Stimulated activated CD8-positive, alpha-beta memory T cell treated with anti-CD3 and anti-CD28 coated beads, Interleukin-7, amount 100 ng/mL, for 48 hours (primary cell): ENCODE measurements at places on chromosomes 4 and X.

- DNase-seq = no peak
Measured at GRCh38 chr4:95124906-95125504, 367.2 kb downstream of the BMPR1B start.

DNA sequence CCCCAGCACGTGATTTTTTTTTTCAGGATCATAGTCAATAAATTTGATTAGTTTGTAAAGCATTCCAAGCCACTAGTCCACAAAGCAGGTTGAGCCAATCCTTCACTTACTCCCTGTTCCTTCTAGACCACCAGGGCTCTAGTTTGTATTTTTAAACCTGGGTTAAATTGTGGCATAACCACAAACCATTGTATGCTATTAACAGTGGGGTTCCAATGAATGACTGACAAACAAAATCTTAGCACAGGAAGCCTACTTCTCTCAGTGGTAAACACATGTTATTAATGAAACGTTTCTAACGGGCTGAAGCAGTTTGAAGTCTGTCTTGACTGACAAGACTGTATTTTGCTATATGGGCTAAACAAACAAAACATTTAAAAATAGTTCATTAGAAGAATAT, 48.6 kb upstream of the GYPA start:
- no peak for DNase-seq

GRCh38 chr4:185580699-185581098, 45.4 kb upstream of the PDLIM3 start:
- no peak for DNase-seq

- DNase-seq = no peak
Measured at GRCh38 chr4:173478201-173478912, 51.7 kb downstream of the HAND2 start.

DNA sequence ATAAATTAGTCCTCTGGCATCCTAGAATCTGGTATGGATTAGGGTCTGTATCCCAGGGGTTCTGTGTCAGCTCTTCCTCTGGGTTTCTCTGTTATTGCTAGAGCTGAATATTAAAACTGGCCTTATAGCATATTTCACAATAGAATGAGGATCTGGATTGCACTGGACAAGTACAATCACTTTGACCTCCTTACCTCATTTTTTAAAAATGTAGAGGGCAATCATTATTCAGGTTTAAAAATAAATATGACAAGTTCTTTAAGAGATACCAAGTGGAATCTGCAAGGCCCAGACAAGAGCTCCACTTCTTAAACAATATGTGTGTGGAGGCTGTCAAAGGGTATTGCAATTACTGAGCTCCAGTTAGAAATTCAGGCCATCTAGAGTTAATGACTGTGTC, 1.4 kb downstream of the PALLD start:
- DNase-seq = no peak

GRCh38 chr4:102757681-102758080, 3.1 kb downstream of the MANBA start:
- no peak for DNase-seq

- no peak for DNase-seq
Measured at GRCh38 chr4:1793496-1793840, 375 bp downstream of the FGFR3 start.

DNA sequence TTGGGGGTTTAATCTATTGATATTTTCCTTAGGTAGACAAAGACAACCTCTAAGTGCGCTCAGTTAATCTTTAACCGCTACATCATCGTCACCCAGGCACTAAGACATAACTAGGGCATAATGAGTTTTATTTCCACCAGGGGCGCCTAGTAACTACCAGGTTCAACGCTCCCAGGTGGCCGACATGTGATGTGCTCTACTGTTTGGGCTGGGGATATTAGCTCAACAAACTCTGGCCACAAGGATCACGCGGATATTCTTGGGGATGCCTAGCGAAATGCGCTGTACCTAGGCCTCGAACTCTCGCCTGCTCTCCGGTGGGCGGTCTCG, 915 bp upstream of the RAB33B start:
- peak; percentile 57 for DNase-seq

- no peak for DNase-seq
Measured at GRCh38 chr4:15605537-15605936, 49.6 kb downstream of the FBXL5 start.

- DNase-seq = no peak
Measured at GRCh38 chr4:126869967-126870366, 762.8 kb upstream of the INTU start.

DNA sequence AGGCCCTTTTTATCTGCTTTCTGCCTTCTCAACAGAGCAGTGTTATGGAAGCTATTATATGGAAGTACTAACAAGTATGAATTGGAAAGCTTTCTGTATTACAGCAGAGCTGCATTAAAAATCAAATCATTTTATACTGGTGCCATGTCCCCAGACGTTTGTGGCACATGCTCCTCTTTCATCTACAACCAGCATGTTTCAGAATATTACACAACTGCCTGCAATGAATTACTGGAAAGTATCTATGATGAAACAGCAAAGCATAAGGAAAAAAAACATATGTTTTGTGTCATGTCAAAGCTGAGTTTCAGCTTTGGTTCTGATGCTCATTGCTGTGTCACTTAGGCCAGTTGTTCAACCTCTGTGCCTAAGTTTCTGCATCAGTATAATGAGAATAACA, 576.8 kb downstream of the GBA3 start:
- no peak for DNase-seq

- no peak for DNase-seq
Measured at GRCh38 chr4:32631831-32632230, 1911.7 kb downstream of the PCDH7 start.

- DNase-seq = peak; percentile 28
Measured at GRCh38 chr4:81724925-81725329, 253.2 kb upstream of the RASGEF1B start.

DNA sequence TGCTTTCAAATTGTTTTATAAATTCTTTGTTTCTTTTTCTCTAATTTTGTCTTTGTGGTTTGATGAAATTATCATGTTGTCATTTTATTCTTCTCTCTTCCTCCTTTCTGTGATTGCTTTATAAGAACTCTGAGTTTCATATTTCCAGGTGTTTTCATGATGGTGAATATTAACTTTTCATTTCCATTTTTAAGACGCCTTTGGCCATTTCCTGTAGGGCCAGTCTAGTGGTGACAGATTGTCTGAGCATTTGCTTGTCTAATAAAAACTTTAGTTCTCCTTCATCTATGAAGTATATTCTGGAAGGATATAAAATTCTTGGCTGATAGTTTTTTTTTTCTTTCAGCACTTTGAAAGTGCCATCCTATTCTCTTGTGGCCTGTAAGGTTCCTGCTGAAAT, 128.1 kb downstream of the FAM13A start:
- DNase-seq = no peak

DNA sequence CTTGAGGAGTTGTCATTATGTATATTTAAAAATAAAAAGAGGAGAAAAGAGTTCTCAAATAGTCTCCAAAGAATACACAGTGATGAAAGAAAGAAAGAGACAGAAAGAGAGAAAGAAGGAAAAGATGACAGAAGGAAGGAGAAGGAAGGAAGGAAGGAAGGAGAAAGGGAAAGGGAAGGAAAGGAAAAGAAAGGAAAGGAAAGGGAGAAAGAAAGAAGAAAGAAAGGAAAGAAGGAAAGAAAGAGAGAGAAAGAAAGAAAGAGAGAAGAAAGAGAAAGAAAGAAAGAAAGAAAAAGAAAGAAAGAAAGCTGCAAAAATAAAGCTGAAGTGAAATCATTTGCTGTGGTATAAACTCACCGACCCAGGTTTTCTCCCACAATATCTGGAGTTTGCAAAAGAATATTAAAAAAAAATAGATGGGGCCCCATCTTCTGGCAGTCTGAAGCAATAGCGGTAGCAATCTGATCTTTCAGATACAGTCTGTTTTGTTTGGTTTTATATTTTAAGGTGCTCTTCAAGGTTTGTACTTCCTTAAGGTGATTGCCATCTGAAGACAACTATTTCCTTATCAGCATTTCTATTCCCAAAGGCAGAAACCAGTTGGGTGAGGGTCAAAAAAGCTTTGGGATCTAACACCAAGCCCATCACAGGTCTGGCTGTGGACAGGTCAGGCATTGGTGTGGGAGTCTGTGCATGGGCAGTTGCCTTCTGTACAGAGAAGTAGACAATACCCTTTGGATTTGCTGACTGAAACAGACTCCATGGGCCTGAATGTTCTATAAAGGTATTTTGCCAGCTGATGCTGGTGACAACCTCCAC, 160.4 kb downstream of the CPEB2 start:
- DNase-seq = no peak

GRCh38 chr4:27081675-27082586, 221.3 kb downstream of the STIM2 start:
- no peak for DNase-seq

DNA sequence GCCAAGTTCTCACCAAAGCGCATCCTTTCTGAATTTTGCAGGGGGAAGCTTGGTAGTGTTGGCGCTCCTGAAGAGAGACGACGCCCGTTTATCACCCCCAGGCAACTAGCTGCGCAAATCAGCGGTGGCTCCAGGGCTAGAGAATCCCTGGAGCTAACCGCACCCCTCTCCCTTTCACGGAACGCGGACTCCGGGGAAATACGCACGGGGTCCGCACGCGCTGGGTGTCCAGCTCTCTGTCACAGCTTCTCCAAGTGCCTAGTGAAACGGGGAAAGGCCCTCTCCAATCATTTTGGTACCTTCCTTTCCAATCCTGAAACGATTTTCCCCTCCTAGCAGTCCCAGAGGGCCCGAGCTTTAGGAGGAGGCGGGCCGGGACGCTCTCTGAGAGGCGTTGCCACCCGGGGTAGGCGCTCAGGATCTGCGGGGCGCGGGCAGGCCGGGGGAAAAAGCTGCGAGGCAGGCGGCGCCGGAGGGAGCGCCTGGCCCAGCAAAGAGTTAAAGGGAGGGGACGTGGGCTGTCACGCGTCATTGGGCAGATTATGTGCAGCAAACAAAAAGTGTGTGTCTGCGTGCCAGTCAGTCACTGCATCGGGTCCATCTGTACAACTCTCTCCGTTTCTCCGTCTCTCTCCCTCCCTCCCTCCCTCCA, at the start of gene PRDM8:
PRDM8 (plus strand) TSS at position 582 of the 652 bp plus-strand sequence. CDS start 2,578 bp downstream, outside the sequence.
- DNase-seq = no peak

DNA sequence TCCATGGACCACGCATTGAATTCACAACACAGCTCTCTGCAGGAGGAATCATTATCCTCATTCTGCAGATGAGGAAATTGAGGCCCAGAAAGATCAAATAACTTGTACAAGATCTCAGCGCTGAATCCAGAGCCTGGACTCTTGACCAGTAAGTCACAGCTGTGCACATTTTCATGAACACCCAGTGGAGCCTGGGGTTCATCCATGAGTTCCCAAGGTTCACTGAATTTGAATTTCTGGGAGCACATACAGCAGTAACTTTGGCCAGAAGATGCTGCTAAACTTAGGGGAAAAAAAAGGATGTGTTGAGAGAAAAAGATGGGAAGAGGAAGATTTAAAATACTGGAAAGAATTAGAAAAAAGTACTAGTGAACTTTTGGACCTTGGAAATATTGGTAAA, 218.7 kb upstream of the PPARGC1A start:
- no peak for DNase-seq

DNA sequence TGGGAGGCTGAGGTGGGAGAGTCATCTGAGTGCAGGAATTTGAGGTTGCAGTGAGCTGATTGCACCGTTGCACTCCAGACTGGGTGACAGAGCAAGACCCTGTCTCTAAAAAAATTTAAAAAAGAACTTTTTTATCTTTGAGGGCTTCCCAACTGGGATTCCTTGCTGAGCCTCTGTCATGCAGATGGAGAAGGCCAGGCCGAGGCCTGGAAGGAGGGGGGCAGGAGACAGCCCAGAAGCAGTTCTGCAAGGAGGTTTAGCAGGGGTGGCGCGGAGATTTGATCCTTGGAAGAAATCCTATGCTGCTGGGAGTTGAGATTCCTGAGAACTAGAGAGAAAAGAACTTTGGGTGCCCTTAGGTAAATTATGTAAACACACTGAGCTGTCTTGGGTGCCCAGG, 2.5 kb upstream of the ARSD start:
- no peak for DNase-seq

GRCh38 chrX:135489542-135489941, 30.9 kb upstream of the INTS6L start:
- no peak for DNase-seq

DNA sequence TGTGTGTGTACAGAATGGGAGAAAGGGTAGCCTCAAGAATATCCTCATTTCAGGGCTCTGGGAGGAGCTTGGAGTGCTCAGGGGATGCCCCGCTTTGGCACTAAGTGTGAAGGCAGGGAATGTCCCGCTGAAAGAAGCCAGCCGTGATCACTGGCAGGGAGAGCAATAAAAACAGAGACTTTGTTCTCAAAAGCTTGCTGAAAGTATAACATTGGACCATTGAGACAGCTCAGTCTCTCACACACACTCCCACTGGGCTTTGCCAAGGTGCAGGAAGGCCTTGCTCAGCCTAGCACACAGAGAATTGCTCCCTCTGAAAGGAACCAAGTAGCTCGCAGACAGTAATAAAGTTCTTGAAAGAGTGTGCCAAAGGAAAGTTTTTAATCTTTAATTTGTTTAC, 143.8 kb upstream of the SLITRK2 start:
- no peak for DNase-seq

DNA sequence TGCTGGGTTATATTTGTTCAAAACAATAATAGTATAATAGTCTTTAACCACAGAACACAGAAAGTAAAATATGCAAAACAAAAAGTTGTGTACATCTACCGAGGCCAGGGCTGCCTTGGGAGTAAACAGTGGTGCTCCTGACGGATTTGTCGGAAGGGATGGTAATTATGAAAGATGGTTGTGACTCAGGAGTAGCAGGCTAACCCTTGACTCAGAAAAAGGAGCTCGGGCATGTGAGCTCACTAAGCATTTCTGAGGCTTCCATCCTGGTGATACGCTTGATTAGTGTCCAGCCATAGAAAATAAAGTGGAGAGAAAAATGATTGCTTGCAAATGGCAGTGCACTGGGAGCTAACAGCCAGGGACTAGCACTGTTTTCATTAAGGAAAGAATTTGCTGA, 53.2 kb upstream of the SPANXB1 start:
- DNase-seq = no peak

- DNase-seq = no peak
Measured at GRCh38 chrX:30665471-30665870, 12.2 kb downstream of the GK start.

DNA sequence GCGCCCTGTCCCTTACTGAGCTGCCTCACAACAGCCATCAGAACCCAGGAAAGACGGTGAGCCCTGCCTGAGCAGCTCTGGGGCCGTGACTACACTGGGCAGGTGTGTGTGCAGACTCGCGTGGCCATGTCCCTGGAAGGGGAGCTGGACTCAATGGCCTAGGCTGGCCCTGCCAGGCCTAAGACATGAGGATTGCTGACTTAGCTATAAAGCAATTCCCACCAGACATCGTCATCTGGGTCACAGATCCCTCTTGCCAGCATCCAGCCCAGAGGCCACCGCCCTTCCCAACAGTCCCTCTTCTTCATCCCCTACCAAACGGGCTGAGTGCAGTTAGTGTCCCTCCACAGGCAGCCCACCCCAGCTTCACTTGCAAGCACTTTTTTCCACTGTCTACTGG, 3.7 kb downstream of the NAA10 start:
- no peak for DNase-seq

GRCh38 chr4:113020966-113021365, 28.5 kb upstream of the ANK2 start:
- DNase-seq = no peak
